ENCODE measurements at places on chromosomes 2 and 18.

DNA sequence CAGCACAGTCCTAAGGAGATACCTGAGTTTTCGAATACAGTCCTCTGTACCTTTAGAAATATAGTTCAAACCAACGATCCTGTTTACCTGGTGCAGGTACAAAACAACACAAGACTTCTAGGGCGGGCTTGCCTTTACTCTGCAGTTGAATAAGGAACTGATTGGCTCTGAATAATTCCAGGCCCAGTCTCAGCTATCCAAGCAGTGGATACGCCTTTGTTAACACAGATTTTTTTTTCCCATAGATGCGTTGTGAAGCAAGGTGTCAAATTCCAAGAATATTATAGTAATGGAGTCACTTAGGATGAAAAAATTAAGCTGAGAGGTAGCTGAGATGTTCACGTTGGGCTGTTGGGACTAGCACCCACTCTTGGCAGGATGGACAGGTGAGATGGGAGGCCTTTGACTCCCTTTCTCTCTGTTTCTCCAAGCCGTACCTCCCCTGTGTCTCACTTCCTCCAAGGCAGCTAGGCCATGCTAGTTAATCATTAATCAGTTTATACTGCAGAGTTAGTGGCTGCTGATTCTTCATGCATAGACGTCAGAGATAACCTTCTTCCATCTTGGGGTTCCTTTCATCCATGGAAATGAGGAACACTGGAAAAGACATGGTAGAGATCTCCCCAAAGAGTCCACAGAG is 380.8 kb upstream of the ACVR2A start:
- peak; percentile 55 for DNase-seq

DNA sequence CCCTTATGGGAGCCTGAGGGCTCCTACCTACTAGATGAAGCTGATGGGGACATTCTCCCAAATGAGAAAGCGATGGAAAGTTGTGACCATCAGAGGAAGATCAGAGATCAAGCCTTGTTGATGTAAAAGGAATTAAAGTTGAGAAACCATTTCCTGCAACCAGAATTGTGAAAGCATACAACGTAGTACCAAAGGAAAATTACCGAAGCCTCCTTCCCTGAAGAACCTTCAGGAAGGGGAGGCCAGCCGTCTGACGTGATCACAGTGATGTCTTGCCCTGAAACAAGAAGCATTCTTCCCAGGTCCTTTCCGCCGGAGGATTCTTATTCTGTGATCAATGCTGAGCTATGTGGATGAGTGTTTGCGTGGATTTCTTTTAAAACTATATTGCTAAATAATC is 211.6 kb upstream of the TNP1 start:
- no peak for DNase-seq

- DNase-seq = no peak
These were observed 15.1 kb downstream of the COBLL1 start for GRCh38 chr2:164826293-164827243.

- DNase-seq = no peak
These were observed 730 bp downstream of the ODC1 start for GRCh38 chr2:10447300-10447894.

DNA sequence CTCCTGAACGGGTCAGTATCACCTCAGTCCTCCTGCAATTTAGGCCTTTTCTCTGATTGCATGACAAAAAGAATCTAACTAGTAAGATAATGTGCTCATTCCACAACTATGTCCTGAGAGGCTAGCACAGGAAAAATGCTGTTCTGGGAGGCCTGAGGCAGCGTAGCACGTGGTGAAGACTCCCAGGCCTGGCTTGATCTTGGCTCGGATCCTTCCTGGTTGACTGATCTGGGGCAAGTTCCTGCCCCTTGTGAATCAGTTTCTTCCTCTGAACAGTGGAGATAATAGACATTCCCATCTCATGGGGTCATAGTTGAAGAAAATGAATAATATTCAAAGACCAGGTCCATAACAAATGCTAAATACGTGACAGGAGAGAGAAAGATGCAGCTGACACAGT is 12.3 kb downstream of the FBLN7 start:
- DNase-seq = no peak

DNA sequence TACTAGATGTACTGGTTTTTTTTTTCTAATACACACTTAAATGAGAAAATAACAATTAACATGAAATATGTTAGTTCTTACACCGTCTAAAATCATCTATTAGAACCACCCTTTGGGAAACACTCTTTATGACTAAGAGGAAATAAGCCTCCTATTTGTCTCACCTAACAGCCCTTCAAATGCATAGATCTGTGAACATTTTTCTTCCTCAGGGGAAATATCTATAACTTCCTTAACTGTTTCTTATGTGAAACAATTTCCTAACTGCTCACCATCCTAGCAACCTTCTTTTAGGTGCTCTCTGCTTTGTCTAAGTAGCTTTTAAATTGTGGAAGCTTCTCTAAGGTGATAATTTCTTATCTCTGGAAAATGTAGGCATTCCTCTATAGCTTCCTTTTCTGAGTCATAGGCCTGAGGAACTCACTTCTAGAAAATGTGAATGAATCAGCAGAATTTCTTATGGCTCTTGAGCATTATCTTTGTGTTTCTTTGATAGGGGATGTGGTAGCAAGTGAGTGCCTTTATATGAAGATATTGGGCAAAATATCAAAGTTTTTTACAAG is 56.1 kb downstream of the CNTNAP5 start:
- DNase-seq = no peak

- DNase-seq = no peak
These were observed 43.9 kb downstream of the CHMP3 start for GRCh38 chr2:86519349-86519748.

DNA sequence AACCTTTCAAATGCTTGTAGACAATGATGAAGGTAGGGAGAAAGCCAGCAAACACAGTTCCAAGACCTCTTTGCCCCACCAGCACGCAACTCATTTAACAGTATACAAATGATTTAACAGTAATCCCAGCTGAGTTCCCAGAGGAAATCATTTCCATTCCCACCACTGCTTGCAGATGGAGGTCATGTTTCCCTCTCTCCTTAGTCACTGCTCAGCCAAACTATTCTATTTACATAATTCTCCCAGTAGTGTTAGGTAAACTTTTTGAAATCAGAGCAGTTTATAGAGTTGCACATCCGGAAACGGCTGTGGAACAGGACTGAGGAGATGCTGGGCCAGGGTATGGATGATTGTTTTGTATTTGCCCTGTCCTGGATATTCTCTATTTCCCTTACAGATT is 328.5 kb downstream of the FIGN start:
- peak; percentile 1 for DNase-seq

- DNase-seq = no peak
These were observed 38.7 kb upstream of the CREB1 start for GRCh38 chr2:207491086-207491485.

DNA sequence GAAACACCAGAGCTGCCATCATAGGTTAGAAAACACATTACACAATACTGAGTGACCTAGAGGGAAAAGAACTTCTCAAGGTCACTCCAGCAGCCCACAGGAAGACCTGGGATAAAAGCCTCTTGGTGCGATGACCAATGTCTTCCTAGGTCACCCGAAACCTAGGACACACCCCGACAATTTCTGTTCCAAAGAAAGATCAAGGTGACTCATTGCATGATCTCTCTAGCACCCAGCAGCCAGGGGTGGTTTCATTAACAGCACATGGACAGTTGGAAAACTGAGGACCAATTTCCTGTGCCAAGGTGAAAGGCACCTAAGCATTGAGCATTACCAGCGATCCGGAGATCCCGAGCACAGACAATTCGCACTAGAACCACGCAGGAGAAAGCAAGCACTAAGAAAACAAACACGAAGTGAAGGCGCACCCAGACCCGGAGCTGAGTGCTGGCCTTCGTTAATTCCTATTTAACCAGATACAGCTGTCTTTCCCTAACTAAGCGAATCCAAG is 1.5 kb downstream of the CACNB4 start:
- peak; percentile 42 for DNase-seq

- DNase-seq = no peak
These were observed 1.3 kb upstream of the ADI1 start for GRCh38 chr2:3520591-3520990.

GRCh38 chr2:69483696-69484095 is 46.5 kb upstream of the NFU1 start:
- no peak for DNase-seq

DNA sequence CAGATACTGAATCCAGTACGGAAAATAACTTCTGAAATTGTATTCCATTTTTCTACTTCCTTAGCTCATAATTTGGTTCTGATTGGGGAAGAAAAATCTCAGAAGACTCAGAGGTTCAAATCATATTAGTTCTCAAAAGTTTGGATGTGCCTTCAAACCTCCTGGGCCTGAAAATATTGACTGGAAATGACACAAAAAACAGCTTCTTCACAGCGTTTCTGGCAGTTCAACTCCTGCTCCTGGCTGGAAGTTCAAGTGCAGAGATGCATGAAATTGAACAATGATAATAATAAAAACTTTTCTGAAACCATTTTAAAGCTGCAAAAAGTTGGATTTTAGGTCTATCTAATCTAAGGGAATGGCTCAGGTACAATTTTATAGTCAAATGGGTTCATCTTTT is 1459.9 kb upstream of the CELF4 start:
- no peak for DNase-seq

GRCh38 chr2:150060341-150060740 is 427.1 kb downstream of the RND3 start:
- no peak for DNase-seq

- no peak for DNase-seq
These were observed 57.0 kb downstream of the COA5 start for GRCh38 chr2:98551316-98551715.

Data from HuH-7 (cell line).